ENCODE measurements at places on chromosomes 16 and 17. TPM values are rescaled to one million over a fixed set of nuclear protein-coding genes. Genes with fewer than 3 reads are reported as not detected.

Gene USP10
- total RNA-seq, result 133 TPM

Gene TUBD1
- total RNA-seq, result 10.6 TPM

Gene NOG
- 3.4 TPM for total RNA-seq

Gene CNTNAP1
- total RNA-seq, result 1.4 TPM

Gene SPATA32
- total RNA-seq, result 0.25 TPM

Gene ZFPM1
- total RNA-seq, result 9.9 TPM
